Umbilical cord (tissue), 2 donors: ENCODE measurements at places on chromosomes 12 and 14. TPM values are rescaled to one million over a fixed set of nuclear protein-coding genes. Genes with fewer than 3 reads are reported as not detected.

PLEKHD1 gene
- 3.1 TPM for total RNA-seq

CFAP251 gene
- total RNA-seq: 15.9 TPM

NPFF gene
- total RNA-seq: not detected

ABCC9 gene
- 37.1 TPM for total RNA-seq

SYT1 gene
- total RNA-seq: 8.4 TPM

AMIGO2 gene
- 56.6 TPM for total RNA-seq

EPYC gene
- 2.2 TPM for total RNA-seq

DNA sequence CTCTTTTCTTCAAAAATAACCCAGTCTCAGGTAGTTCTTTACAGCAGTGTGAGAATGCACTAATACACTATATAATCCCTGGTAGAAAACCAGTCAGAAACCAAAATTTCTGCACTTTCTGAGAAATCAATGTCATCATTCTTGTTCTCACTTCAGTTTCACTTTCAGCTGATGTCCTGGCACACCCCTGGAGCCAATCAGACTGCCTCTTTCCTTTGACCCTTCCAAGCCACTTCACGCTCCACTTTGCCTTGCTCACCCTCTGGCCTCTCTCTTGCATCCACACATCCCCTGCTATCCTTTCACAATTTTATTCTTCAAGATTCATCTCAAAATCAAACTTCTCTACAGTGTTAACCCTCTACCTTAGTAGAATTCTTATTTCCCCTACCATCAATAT, 181.1 kb downstream of the ASCL1 start:
- no peak for DNase-seq

DNA sequence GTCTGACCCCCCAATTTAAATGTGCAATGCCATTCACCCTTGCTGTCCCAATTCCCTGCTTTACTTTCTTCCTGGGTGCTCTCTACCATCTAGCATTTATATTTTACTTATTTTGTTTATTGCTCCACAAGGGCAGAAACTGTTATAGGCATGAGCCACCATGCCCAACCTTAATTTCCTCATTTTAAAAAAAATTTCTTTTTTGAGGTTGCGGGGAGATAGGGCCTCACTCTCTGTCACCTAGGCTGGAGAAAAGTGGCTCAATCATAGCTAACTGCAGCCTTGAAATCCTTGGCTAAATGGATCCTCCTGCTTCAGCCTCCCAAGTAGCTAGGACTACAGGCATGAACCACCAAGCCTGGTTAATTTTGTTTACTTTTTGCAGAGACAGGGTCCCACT, 13.0 kb downstream of the HPD start:
- DNase-seq: no peak

DNA sequence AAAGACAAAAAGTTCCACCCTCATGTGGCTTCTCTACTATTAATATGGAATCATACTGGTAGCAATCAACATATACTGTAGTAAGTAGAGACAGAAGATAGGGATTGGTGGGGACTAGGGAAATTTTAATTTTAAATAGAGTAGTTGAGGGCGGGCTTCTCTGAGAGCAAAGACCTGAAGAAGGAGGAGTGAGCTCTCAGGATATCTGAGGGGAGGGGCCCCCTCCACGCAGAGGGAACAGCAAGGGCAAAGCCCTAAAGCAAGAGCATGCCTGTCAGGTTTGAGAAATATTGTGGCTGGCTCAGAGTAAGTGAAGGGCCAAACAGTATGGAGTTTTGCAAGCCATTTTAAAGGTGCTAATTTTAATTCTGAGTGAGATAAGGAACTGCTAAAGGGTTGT, 64.3 kb downstream of the PCNX1 start:
- no peak for DNase-seq

GRCh38 chr14:21039585-21040369, 2.4 kb upstream of the RNASE7 start:
- peak; percentile 89 for DNase-seq

- no peak for DNase-seq
Measured at GRCh38 chr14:67395086-67395875, 16.7 kb downstream of the PLEK2 start.

DNA sequence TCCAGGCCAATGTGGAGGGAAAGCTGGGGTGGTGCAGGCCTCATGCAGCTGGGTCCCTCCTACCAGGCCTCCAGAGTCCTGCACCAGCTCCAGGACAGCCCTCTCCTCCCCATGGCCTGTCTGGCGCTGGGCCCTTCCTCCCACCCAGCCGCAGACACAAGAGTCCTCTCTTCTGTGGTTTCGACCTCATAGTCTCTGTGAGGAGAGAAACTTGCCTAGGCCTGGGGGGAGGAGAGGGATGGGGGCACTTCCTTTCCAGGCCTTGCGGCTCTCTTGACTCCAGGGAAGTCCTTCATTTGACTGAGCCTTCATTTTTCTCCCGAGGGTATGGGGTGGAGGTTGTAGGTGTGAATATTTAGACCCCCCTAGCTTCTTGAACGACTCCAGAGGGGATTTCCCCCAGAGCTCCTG, 2.3 kb downstream of the MMP14 start:
- DNase-seq: peak; percentile 61

GRCh38 chr14:37051153-37051552, 121.3 kb downstream of the SLC25A21 start:
- DNase-seq: no peak

DNA sequence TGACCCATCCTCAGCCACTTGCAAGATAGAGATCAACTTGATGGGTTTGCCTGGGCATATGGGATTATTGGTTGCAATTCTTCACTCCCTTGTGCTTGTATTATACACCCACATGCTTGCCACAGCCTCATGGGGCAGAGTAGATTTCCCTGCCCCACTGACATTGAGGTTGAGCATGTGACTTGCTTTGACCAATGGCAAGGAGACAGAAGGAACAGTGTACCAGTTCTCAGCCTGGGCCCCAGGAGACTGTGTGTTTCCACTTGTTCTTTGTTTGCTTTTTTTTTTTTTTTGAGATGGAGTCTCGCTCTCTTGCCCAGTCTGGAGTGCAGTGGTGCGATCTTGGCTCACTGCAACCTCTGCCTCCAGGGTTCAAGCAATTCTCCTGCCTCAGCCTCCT, 31.8 kb downstream of the CALM1 start:
- no peak for DNase-seq

DNA sequence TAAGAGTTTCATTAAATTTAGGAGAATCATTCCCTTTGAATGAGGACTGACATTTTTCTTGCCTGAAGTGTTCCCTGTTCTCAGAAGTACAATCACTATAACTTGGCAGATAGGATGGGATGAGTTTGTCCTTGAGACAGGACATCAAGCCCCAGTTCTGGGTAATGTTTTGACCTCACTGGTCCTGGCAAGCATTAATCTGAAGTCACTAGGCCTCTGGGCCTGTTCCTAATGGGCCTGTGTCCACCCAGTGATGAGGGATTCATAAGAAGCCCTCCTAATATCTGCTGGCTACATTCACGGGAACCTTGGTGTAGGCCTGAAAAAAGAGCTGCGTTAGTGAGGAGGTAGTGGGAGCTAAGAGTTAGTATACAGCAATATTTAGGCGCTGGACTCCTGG, 37.2 kb downstream of the NINJ2 start:
- DNase-seq: no peak

DNA sequence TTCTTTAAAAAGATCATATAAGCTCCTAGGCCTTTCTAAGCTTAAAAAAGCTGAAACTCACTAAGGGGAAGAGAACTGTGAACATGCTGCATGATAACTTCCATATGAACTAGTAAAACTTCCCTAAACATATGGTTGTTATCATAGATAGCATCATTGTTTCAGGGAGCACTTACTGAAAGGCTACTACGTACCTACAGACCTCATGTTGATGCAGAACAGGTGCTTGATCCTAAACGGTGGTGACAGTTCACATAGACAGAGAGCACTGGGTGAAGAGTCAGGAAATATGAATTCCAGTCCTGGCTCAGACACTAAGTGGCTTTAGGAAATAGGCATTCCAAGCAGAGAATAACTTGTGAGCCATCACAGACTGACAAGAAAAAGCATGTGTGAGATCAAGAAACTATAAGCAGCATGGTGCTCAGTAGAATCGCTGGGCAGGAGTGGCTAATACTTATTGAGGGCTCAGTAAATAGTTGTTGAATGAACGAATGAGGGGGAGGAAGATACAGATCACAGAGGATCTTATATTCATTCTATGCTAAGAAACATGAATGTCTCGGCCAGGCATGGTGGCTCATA, 78.4 kb upstream of the NUDT4 start:
- peak; percentile 87 for DNase-seq

GRCh38 chr12:65779946-65780345, 44.3 kb upstream of the HMGA2 start:
- no peak for DNase-seq

GRCh38 chr12:107670999-107671643, 14.5 kb upstream of the PWP1 start:
- no peak for DNase-seq

- DNase-seq: no peak
Measured at GRCh38 chr14:105909046-105909827, 382.9 kb downstream of the TMEM121 start.

DNA sequence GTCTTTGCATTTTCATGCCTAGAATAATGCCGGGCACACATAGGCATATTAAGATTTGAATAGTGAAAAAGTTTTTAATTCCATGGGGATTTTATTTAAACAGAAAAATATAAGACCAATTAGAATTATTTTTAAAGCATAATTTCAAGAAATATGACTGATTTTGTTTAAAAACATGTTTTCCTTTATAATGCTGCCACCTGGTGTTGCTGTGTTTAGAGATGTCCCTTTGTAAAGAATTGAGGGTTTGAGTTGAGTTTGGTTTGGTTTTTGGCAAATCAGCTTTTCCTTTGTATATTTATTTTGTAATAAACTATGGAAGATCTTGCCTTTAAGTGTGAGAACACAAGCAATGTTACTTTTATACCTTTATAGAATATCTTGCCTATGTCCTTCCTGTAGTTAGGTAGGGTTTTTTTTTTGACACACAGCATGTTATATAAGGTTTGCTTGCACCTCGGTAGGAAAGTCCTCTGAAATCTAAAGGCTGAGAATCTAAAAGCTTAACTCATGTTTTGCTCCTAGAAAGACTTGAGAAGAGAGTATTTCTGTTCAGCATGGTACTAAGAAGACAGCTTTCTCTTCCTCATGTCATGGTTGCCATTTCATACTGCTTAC, 31.4 kb upstream of the SNAPC1 start:
- DNase-seq: no peak
